ENCODE measurements at places on chromosomes 13 and 19. TPM values are rescaled to one million over a fixed set of nuclear protein-coding genes. Genes with fewer than 3 reads are reported as not detected.

Gene PGLYRP2
- total RNA-seq, result 0.91 TPM

Gene ZNF799
- total RNA-seq, result 10.3 TPM

Gene AP1M1
- 107 TPM for total RNA-seq

Gene TIMM29
- total RNA-seq, result 39.6 TPM

Gene HSD17B14
- 0.35 TPM for total RNA-seq

Gene DOCK6
- 0.64 TPM for total RNA-seq
